Stimulated activated CD4-positive, alpha-beta T cell treated with anti-CD3 and anti-CD28 coated beads, Interleukin-15, amount 100 ng/mL, for 1 hour (primary cell): ENCODE measurements at places on chromosomes 11 and 22.
A peak's percentile ranks its signal among the peaks of the same experiment; 100 is the strongest.

GRCh38 chr11:6799402-6799801, at the start of gene OR6A2:
OR6A2 (minus strand) TSS chr11:6799689; CDS start chr11:6795708, 3,981 bp downstream.
- DNase-seq: no peak

DNA sequence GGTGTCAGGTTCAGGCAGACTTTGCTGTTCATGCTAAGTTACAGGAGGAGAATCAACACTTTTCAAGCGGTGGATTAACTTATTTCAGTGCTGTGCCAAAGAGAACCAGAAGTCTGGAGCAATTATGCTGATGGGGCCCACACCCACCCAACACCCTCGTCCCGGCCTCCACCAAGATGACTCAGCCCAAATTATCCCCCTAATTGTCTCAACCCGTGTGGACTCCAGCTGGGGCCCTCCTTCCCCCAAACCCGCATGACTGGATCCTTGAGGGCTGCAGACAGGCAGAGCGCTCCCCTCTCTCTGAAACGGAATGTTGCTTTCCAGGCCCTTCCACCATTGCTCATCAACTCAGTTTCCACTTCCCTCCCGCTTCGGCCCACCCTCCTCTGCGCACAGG, 34.6 kb upstream of the MN1 start:
- DNase-seq: no peak

GRCh38 chr11:3802011-3802790, 4.8 kb upstream of the NUP98 start:
- DNase-seq: no peak

DNA sequence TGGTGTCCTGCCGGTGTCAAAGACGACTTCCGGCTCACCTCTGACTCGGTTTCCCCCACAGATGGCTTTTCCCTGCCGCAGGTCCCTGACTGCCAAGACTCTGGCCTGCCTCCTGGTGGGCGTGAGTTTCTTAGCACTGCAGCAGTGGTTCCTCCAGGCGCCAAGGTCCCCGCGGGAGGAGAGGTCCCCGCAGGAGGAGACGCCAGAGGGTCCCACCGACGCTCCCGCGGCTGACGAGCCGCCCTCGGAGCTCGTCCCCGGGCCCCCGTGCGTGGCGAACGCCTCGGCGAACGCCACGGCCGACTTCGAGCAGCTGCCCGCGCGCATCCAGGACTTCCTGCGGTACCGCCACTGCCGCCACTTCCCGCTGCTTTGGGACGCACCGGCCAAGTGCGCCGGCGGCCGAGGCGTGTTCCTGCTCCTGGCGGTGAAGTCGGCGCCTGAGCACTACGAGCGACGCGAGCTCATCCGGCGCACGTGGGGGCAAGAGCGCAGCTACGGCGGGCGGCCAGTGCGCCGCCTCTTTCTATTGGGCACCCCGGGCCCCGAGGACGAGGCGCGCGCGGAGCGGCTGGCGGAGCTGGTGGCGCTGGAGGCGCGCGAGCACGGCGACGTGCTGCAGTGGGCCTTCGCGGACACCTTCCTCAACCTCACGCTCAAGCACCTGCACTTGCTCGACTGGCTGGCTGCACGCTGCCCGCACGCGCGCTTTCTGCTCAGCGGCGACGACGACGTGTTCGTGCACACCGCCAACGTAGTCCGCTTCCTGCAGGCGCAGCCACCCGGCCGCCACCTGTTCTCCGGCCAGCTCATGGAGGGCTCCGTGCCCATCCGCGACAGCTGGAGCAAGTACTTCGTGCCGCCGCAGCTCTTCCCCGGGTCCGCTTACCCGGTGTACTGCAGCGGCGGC, 5.5 kb downstream of the B3GNT6 start:
- DNase-seq: no peak

- no peak for DNase-seq
Observed at GRCh38 chr11:66684635-66685034, 6.9 kb upstream of the RBM4B start.

- no peak for DNase-seq
Observed at GRCh38 chr11:86644291-86644690, 28.1 kb downstream of the ME3 start.

DNA sequence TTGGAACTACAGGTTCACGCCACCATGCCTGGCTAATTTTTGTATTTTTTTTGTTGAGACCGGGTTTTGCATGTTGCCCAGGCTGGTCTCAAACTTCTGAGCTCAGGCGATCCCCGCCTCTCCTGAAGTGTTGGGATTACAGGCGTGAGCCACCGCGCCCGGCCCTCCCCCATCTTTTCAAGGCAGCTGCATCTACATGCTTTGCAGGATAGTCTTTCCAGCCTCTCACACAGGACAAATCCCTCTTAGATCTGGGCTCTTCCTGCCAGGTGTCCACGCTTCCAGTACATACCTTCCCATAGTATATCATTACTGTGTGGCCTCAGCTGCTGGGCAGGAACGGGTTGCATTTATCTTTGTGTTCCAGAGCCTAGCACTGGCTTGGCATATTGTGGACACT, 49.7 kb downstream of the C11orf96 start:
- no peak for DNase-seq

- DNase-seq: no peak
Observed at GRCh38 chr11:69044111-69045013, 4.4 kb upstream of the TPCN2 start.

DNA sequence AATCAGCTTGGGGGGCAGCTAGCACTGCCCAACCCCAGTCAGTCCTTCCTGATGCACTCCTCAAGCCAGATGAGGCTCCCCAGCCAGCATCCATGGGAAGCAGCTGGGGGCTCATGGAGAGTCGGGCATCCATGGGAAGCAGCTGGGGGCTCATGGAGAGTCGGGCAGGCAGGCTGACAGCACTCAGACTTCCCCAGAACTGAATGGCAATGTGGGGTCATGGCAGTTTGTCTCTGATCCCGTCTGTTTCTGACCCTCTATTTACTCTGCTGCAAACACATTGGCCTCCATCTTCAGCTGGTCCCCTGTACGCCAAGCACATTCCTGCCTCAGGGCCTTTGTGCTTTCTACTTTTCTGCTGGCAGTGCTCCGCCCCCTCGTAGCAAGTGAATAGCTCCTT, 314.8 kb downstream of the NTM start:
- DNase-seq: no peak

GRCh38 chr11:47212938-47213337, 1.8 kb upstream of the DDB2 start:
- no peak for DNase-seq

GRCh38 chr11:43360361-43361032, 1.8 kb downstream of the TTC17 start:
- DNase-seq: no peak

- DNase-seq: no peak
Observed at GRCh38 chr11:116927163-116927974, 89.9 kb upstream of the APOA1 start.

DNA sequence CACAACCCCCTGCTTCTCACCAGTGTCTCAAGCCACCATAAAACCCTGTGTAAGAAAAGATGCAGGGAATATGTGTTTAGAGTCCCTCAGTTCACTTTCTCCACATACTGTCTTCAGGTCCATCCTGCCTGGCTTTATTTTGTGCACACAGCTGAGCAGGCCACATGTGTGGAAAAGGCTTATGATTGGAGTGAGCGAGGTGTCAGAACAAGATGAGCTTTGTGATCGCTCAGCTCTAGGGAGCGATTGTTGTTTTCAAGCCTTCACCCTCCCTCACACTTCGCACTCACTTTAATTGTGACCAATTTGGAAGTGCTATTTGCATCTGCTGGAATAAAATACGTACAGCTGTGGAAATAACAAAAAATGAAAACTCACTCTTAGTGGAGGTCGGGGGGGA, 931.1 kb upstream of the TENM4 start:
- DNase-seq: no peak

GRCh38 chr11:18526130-18526520, 617 bp downstream of the TSG101 start:
- DNase-seq: no peak

GRCh38 chr11:62546244-62546928, at the start of gene AHNAK:
AHNAK (minus strand) TSS chr11:62546806; CDS start chr11:62536098, 10,708 bp downstream.
- DNase-seq: peak; percentile 47

DNA sequence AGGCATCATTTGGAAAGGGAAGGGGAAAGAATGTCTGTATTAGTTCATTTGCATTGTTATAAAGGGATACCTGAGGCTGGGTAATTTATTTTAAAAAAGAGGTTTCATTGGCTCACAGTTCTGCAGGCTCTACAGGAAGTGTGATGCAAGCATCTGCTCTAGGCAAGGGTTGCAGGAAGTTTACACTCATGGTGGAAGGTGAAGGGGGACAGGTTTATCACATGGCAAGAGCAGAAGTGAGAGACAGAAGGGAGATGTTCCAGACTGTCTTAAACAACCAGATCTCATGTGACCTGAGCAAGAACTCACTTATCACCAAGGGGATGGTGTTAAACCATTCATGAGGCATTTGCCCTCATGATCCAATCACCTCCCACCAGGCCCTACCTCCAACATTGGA, 90.6 kb downstream of the CCDC83 start:
- DNase-seq: no peak

DNA sequence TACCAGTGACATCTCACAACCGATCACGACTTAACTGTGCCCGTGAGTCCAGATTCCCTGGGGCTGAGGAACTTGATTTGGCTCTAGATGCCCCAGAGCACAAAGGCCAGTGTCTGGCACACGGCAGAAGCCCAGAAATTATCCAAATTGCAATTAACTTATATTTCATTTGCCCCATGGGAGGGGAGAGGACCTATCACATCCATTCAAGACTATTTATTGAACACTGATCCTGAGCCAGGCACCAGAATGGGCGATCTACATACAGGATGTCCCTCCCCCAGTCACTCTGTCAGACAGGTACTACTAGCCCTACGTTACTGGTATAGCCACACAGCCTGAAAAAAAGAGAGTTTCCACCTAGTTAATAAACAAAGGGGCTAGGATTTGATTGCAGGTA, 5.1 kb downstream of the DNAL4 start:
- no peak for DNase-seq

GRCh38 chr11:77267962-77268361, 33.5 kb downstream of the GDPD4 start:
- DNase-seq: no peak

DNA sequence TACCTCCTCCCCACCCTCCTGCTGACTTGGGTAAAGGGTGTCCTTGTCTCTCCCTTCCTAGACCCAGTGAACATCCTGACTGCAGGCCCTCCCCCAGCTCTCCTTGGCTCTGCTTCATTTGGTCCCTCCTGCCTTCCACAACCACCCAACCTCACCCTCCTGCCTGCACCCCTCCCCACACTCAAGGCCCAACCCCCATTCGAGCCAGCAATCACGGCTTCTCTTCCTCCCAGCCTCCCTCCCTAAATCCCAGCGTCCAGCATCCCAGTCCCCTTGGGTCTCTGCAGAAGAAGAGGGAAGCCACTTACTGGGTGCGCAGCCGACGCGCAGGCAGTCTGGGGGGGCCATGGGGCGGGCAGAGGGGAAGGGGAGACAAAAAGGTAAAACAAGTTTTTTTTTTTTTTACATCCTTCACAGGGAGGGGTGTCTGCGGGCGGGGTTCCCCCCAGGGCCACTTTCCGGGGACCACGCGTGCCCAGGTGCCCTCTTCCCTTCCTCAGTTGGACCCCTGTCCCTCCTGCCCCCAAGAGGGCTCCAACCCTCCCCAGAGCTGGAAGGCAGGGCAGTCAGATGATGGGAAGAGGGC, 62.5 kb downstream of the SLC22A12 start:
- no peak for DNase-seq

DNA sequence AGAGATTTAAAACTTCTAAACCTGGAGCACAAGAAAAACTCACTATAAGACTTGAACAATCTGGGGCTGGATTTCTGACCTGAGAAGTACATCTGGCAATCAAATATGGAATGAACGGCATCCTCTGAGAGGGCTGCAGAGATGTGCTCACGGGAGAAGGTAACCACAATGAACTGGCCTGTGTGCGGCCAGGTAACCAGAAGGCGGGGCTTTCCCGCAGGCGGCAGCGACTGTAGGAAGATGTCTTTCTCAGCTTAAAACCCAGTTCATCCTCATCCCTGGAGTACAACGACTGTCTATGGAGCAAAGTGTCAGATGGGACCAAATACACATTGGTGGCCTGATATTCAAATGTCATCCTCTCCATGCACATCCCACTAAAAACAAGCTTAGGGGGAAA, 24.5 kb downstream of the MICAL3 start:
- DNase-seq: no peak

DNA sequence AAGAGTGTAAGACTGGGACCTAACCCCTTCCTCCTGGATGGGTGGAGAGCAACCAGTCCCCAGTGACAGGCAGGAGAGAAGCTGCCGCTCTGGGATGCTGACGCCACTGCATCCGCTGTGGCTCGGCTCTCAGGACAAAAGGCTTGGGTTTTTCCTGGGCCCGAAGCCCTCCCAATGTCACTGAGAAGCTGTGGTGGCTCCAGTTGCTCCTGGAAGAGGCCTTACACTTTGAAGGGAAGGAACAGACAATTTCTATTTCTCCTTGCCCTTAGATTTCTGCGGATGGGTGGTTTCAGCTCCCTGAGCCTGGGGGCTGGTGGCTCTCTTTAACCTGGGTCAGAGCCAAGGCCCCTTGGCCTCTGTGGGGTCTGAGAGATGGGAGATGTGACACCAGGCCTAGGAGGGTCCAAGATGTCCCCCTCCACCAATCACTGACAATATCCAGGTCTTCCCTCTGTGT, 21.4 kb downstream of the TPBGL start:
- DNase-seq: no peak

DNA sequence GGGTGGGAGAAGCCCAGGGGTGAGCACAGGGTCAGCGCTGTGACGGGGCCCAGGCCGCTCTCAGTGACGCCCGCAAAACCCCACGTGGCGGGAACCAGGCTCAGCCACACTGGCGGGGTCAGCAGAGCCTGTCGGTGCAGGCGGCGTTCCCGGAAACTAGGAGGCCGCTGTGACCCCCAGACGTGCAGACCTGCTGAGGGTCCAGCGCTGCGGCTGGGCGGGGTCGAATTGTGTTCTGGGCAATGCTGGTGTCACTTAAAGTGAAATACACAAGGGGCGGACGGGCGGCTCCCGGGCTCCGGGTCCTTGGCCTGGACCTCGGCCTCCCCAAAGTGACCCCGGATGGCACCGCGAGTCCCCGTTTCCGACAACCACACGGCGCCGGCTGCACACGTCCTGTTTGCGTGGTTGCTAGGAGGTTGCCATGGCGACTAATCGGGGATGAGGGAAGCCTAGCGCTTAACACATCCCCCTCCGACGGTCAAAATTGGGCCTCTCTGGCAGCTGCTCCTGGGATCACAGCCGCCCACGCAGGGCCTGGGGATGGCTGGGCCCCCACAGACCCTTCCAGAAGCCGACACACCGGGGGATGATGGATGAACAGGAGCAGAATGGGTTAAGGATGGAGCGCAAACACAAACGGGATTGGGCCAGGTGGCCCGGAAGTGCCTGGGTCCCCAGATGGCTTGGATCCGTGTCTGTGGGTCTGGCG, 81.7 kb upstream of the PRR5 start:
- DNase-seq: peak; percentile 31

DNA sequence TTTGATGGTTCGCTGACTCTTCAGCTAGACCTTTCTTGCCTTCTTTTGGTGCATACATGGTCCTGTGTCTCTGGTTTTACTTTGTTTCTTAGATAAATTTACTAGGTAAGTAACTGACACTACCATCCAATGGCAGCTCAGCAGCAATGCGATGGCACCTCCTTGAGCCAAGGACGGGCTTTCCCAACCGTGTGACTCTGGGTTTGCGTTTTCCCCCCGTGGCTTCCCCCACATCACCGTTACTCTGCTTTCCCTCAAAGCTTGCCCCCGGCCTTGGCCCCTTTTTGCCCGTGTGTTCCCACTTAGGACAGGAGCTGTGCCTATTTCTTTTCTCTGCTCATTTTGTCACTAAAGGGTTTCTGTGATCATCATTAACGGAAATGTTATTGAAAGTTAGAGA, 41.5 kb downstream of the TBC1D22A start:
- DNase-seq: no peak
